ENCODE measurements at places on chromosomes 5 and 9. TPM values are rescaled to one million over a fixed set of nuclear protein-coding genes. Genes with fewer than 3 reads are reported as not detected.

Gene LRRC19
- not detected for total RNA-seq

Gene VCAN
- 3.4 TPM for total RNA-seq

Gene N4BP3
- 13.1 TPM for total RNA-seq

Gene TSLP
- total RNA-seq = not detected

Gene KCNV2
- not detected for total RNA-seq

Data from mammary microvascular endothelial cell (primary cell).